ENCODE measurements at places on chromosomes 5 and 9.

- no peak for DNase-seq
These were observed 583.8 kb downstream of the BRINP1 start for GRCh38 chr9:118785456-118785855.

DNA sequence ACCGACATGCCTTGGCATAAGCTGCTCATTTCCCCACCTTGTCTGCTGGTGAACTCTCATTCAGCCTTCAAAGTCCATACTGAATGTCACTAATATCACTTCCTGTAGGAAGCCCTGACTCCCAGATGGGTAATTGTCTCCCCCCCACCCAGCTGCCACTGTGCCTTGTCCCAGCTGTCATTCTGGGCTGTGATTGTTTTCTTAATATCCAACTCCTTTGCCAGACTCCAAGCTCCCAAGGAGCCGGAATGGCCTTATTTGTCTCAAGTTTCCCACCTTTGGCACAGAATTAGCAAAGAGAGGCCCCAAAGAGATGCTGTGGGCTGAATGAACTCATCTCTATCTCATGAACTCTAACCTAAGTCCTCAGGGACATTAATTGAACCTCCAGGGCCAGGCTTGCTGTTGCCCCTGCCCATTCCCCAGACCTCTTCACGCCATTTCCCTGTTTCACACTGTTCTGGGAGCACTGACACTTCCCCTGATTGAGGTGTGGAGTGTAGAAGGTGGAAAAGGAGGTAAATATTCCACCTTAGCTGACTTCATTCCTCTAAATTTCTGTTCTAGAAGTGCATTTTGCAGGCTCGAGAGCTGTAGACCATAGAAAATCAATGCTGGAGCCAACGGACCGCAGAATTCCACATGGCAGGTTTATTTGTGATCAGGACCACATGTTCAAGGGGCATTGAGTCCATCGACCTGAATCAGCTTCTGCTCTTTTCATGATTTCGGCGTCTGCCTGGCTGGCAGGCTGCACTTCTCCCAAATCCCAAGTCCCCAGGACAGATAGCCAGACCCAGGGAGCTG, 4.9 kb upstream of the SH3PXD2B start:
- DNase-seq: no peak

DNA sequence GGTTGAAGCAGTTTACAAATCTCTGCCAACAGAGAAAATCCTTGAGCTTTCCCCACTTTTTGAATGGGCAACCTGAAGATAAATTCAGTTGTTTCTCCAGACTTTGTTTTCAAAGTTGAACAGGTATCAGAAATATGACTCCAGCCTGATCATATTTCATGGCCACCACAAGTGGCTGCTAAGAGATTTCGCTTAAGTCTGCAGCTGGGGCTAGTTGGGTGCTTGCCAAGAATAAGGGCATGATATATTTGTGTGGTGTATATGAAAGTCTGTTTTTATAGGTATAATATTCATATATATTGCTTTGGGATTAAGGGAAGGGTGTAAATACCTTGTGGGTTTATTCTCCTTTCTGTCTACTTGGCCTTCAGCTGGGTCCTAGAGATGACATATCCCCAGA, 168.4 kb upstream of the GDNF start:
- DNase-seq: no peak

- DNase-seq: no peak
These were observed 21.0 kb downstream of the RUSC2 start for GRCh38 chr9:35510754-35511428.

- DNase-seq: no peak
These were observed 18.8 kb downstream of the MAP1B start for GRCh38 chr5:72125941-72126620.

DNA sequence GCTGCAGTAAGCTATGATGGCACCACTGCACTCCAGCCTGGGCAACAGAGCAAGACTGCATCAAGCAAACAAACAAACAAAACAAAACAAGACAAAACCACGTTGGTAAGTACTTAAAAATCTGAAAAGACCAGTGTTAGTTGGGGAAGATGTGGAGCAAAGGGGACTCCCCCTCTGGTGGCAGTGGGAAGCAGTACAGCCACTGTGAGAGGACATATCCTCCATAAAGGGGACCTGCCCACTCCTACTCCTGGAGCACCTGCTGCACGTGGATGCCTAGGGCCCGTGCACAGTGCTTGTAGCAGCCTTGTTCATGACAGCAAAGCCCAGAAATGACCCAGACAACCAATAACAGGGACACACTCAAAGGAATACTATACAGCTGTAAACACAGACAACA, 17.0 kb upstream of the IPPK start:
- no peak for DNase-seq

DNA sequence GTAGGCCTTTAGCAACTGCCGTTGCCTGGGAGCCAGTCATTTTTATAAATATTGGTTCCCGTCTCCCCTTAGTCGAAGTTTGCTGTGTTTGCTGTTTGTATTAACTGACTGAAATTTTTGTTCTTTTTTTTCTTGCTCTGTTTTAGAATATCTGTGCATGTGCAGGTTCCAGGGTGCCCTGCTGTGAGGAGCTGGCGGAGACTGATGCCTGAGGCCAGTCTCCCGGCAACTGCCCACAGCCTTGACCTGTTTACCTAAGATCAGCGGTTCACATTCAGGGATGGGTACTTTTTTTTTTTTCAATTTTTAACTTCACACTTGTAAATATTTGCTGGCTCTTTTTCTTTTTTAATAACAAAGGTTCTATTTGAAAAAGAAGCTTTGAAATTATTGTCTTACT, 262.6 kb upstream of the ADAMTS16 start:
- DNase-seq: no peak

DNA sequence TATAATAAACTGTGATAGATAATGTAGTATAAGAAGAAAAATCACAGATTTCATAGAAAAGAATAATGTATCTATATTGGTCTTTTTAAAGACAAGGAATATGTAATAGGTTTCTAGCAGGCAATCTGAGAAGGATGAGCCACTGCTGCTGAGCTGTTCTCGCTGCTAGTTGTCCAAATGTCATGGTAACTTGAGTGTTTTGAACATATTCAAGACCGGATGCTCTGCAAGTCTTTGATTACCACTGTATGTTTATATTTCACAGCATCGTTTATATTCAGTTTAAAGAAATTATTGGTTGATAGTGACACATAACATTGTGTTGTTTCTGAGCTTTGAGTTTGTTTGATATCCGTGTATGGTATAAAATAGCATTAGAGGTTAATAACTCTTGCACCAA, 9.6 kb downstream of the C5orf47 start:
- DNase-seq: no peak

DNA sequence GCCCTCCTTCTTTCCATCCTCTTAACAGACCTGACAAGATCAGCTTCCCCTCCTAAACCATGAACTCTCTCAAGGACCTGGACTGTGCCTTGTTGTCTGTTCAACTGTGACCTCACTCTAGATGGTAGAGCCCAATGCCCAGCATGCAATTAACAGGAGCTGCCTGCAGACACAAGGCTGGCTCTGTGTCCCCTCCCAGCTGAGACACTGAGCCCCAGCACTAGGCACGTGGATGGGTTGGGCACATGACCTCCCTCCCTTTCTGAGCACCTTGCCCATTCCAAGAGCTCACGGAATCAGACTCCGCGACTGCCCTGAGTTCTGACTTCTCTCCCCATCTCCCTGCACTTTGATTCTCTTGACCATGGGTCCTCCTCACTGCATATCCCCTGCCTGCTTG, 93.5 kb upstream of the LRRTM2 start:
- peak; percentile 30 for DNase-seq

DNA sequence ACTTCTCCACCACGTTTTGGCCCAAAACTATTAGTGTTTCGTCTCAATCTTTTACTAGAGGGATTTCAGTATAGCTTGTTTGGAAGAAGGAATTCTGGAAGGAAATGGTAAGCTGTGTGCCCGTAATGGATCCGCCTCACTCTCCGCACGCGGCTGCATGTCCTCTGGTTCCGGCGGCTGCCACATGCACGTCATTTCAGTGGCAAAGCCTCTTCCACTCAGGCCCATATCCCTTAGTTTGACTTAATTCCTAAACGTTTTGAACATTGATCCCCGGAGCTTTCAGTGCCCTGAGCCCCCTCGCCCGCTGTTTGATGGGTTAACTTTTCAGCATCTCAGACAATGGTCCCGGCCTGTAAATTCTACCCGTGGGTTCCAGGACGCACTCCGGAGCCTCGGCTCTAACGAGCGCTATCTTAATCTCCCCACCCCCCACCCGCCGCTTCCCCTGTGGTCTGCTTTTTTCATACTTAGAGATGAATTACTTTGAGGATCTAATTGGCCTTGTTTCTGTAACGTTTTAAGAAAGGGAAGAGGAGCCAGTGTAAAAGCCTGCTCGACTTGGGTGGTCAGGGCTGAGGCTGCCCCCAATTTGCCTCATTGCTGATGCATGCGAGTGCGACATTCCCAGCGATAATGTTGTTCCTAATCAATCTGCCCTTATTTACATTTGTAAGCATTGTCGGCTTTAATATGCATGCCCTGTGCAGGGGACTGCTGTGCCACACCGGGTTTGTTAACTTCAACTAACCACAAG, 4.6 kb downstream of the PTCH1 start:
- no peak for DNase-seq

DNA sequence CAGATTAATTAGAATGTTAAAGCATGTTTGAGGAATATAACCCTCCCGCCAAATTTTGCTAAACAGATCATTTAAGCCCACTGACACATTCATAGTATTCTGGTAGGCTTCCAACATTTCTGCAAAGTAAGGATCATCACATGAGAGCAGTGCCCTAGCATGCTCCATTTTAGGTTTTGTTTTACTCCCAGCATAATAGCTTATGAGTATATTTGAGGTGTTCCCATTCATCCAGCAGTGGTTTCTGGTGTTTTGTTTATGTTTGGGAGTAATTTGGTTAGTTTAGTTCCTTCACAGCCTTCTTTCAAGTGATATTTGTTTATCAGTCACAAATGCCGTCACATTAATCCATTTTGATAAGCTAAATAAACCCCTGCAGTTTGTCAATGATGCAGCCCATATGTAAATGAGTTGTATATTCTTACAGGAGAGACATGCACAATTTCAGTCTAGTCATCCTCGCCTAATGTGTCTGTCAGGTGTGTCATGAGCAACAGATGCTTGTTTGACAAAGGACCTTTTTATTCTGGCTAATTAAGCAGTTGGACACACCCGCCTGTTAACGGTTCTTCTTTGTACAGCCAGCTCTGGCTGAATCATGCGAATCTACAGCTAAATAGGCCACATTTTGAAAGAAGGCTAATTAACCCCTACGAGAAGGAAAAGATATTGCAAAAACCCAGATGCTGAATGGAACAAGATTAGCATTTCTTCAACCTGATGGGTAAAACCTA, 124.4 kb downstream of the RFX3 start:
- no peak for DNase-seq

DNA sequence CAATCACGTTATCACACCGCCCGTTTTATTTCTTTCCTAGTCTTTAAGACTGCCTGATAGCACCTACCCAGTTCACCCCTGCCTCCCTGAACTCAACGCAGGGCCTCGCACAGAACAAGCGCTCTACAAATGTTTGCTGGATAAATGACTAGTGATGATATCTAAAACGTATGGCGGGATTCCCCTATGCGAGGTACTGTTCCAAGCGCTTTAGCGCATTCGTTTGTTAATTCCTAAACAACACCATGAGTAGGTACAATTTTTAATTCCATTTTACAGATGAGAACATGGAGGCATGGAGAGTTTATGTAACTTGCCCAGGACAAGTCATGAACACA, 6.6 kb downstream of the POU4F3 start:
- no peak for DNase-seq

GRCh38 chr5:93653716-93654115, 70.7 kb downstream of the NR2F1 start:
- no peak for DNase-seq

- no peak for DNase-seq
These were observed 16.3 kb upstream of the CCIN start for GRCh38 chr9:36152741-36153438.

DNA sequence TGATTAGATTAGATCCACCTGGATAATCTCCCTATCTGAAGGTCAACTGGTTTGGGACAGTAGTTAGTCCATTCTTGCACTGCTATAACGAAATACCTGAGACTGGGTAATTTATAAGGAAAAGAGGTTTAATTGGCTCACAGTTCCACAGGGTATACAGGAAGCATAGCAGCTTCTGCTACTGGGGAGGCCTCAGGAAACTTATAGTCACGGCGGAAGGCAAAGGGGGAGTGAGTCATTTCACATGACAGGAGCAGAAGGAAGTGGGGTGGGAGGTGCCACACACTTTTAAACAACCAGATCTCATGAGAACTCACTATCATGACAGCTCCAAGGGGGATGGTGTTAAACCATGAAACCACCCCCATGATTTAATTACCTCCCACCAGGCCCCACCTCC, 9.9 kb downstream of the C9orf40 start:
- DNase-seq: peak; percentile 69

DNA sequence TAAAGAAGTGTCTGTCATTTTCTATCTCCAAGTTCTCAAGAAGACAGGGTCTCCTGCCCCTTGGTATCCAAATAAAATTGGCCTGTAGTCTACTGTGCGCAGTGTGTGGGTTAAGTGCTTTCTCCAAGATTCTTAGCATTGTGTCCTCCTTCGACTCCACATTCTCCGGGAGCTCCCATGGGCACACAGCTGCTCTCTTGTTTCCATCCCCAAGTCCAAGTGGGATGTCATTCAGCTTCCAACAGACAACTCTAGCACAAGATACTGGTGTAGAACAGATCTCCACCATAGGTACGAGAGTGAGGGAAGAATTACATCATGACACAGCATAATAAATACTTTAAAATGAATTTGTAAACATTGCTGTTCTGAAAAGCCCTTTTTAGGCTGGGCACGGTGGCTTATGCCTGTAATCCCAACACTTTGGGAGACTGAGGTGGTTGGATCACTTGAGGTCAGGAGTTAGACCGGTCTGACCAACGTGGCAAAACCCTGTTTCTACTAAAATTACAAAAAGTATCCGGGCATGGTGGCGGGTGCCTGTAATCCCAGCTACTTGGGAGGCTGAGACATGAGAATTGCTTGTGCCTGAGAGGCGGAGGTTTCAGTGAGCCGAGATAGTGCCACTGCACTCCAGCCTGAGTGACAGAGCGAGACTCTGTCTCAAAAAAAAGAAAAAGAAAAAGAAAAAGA, 196.2 kb downstream of the C9orf152 start:
- DNase-seq: no peak

GRCh38 chr5:173291722-173292658, 36.2 kb downstream of the STC2 start:
- DNase-seq: no peak

- no peak for DNase-seq
These were observed 491 bp downstream of the APC start for GRCh38 chr5:112738191-112738560.

DNA sequence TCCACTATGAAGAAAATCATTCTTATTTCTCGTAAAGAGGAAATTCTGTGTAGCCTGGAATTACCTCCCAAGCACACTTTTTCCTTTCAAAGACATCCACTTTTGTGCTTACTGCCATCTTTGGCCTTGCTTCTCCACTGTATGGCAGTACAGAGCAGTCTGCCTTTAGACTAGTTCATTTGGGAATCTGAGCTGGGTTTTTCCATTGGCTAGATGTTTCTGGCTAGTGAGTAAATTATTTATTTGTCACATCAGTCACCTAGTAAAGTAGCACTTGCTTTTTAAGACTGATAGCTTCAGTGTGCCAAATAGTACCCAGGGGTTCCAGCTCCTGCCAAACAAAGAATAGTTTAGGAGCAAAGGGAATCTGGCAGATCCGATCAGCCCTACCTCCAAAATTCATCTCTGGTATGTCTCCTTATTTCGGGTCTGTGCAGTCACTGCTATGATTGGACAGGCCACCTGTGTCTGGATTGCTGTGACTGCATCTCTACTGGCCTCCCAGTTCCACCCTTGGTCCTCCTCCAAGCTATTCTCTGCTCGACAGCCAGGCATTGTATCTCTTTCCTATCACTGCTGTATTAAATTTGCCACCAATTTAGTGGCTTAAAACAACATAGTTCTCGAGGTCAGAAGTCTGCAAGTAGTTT, 97.6 kb downstream of the NUDT12 start:
- DNase-seq: no peak
